ENCODE measurements at places on chromosomes 2 and 18. TPM values are rescaled to one million over a fixed set of nuclear protein-coding genes. Genes with fewer than 3 reads are reported as not detected.

DNA sequence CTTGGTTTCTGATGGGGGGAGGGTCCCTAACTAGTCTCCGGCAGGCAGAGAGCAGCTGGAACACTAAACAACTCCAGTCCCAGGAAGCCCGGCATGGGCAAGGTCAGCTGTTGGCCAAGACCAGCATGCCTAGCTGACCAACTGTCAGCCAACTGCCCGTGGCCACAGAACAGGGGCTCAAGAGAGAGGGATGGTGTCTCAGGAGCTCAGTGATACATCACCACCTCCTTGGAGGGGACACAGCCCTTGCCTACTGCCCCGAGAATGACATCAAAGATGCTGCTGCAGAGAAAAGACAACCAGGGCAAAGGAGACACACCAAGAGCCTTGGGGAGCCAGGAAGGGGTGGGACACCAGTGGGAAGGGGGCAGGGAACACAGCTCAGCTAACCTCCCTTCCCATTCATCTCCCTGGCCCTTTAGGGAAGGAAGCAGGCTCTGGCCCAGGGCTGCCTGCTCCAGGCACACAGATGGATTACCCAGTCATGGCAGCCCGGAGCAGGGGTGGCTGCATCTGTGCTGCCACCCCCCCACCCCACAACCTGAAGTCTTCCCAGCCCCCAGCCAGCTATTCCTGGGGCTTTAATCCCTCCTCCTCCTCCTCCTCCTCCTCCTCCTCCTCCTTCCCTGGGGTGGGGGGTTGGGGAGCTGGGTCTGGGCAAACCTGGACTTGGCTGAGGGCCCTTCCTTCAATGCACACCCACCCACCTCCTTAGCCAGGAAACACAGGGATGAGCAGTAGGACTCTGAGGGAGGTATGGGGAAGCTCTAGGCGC, 1.9 kb downstream of the BIN1 start:
- no peak for DNase-seq

Gene TRIM43
- not detected for total RNA-seq

Gene TTR
- total RNA-seq = 4,291 TPM

Gene CLASP1
- 28.3 TPM for total RNA-seq

Gene TUBA4B
- total RNA-seq = not detected

Gene CRACDL
- total RNA-seq = 0.30 TPM
